Fibroblast of skin of scalp (primary cell): ENCODE measurements at places on chromosomes 12 and 14.

DNA sequence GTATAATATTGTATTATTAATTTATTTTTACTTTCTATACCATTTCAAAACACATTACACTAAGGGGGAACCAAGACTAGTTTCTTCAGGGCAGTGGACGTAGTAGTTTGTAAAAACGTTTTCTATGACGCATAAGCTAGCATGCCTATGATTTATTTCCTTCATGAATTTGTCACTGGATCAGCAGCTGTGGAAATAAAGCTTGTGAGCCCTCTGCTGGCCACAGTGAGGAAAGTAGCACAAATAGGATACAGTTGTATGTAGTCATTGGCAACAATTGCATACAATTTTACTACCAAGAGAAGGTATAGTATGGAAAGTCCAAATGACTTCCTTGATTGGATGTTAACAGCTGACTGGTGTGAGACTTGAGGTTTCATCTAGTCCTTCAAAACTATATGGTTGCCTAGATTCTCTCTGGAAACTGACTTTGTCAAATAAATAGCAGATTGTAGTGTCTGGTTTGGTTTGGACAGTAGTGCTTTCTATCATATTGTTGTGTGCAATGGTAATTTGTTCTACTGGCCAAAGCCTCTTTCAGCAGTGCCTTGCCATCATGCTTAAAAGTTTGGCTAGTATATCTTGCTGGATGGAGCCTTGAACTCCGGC, 24.3 kb upstream of the PLEKHD1 start:
- peak; percentile 85 for DNase-seq

DNA sequence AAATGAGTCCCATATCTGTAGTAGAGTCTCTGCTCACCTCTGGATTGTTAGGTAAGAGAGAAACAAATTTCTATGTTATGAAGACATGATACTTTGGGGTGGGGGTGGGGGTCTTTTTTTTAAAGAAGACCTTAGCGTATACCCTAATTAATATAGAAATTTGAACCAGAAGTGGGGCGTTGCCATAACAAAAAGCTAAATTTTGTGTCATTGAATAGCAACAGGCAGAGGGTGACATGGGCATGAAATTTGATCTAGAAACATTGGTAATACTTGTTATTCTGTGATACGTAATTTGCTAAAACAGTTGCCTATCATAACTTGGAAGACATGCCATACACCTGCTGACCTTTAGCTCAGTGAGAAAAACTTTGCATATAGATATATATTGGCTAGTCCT, 92.3 kb upstream of the SLC38A2 start:
- no peak for DNase-seq

DNA sequence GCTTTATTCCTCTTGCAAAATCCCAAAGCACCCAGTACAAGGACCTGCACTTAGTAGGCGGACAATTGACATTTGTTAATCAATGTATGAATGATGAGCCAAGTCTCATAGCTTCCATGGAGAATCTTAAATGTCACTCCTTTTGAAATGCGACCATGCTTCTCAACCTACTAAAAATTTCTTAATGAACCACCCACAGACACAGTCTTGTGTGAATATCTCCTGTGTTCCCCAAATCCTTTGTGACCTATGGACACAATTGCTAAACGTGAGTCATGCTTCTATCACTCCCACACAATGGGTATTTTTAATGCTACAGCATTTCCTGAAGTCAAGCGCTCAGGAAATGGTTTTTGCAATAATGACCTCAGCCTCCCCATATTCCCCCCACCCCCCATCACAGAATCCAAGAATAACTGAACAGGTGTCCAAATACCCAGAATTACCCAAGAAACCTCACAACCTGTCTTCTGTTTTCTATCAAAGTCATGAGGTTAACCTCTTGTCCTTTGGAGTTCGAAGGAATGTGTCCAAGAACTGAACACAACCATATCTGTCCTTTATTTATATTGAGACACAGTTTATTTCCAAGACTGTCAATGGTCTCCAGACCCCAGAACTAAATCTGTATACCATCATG, 163.6 kb upstream of the PLEKHG7 start:
- peak; percentile 22 for DNase-seq

DNA sequence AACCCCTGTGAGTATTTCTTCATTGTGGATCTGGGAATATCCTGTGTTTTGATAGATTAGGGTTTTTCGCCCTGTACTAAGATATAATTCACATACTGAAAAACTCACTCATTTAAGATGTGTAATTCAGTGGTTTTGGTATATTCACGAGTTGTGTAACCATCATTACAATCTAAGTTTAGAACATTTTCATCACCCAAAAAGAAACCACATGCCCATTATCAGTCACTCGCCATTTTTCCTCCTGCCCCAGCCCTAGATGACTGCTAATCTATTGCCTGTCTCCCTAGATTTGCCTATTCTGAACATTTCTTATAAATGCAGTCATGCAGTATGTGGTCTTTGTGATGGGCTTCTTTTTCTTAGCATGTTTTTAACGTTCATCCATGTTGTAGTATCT, 67.9 kb upstream of the ATF1 start:
- DNase-seq, result no peak

DNA sequence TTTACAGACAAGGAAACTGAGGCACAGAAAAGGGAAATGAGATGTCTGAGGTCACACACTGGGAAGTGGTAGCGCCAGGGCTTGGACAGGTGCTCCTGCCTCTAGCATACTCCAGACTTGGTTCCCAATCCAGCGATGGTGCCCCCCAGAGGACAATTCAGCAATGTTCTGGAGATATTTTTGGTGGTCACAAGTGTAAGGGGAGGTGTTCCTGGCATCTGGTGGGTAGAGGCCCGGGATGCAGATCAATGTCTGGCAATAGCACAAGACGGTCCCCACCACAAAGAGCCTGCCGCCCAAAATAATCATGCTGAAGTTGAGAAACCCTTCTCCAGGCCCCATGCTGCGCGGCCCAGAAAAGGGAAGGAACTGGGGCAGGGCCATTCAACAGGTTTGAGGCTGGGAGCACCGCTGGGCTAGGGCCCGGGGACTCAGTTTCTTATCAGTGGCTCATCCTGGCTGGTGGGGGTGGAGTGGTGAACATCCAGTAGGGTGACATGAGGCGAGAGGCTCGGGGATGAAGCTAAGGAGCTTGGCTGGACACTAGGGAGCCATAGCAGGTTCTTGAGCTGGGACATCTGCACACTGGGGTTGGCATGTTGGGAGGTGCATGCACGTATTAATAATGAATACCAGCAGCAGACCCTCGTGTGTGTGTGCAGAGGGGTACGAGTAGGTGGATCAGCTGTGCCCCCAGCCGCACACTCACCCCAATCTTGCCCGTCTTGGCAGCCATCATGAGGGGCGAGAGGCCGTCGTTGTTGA, 35.1 kb downstream of the TRPV4 start:
- no peak for DNase-seq

DNA sequence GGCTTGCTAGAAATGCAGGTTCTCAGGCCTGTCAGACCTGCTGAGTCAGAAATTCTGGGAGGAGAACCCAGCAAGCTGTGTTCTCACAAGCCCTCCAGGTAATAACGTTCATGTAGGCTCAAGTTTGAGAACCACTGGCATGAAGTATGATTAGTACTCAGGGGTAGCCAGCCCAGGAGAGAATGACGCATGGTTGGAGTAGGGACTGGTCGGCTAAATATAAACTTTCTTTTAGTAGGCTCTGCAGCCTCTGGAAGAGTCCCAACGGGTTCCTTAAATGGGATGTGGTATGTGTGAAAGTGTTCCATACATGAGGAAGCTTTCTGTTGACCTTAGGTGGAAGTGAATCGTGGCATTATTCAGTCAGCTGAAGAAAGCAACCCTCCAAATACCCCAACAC, 209.3 kb downstream of the SLC41A2 start:
- DNase-seq, result peak; percentile 53

GRCh38 chr12:48005001-48005749, 899 bp upstream of the COL2A1 start:
- no peak for DNase-seq

- peak; percentile 12 for DNase-seq
These were observed 31.3 kb upstream of the BCAT1 start for GRCh38 chr12:24979976-24980730.

DNA sequence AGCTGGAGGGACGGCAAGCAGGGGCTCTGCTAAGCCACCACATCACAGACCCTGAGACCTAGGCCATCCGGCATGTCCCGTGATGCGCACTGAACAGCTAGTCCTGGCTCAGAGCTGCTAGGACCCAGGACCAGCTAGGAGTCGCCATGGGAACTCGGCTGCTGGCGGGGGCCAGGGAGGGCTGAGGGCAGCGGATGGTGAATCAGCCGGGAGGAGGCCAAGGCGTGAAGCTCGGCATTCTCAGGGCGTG, 5.1 kb downstream of the AHNAK2 start:
- DNase-seq, result peak; percentile 97

DNA sequence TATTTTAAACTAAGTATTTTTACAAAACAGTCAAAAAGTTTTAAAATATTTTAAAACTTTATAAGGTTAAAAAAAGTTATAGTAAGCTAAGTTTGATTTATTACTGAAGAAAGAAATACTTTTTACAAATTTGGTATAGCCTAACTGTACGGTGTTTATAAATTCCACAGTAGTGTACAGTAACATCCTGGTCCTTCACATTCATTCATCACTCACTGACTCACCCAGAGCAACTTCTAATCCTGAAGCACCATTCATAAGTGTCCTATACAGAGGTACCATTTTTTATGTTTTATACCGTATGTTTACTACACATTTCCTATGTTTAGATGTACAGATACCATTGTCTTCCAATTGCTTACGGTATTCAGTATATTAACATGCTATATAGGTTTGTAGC, 170.0 kb downstream of the KLHL28 start:
- no peak for DNase-seq

GRCh38 chr12:53004582-53004981, 1.7 kb upstream of the EIF4B start:
- DNase-seq, result no peak

DNA sequence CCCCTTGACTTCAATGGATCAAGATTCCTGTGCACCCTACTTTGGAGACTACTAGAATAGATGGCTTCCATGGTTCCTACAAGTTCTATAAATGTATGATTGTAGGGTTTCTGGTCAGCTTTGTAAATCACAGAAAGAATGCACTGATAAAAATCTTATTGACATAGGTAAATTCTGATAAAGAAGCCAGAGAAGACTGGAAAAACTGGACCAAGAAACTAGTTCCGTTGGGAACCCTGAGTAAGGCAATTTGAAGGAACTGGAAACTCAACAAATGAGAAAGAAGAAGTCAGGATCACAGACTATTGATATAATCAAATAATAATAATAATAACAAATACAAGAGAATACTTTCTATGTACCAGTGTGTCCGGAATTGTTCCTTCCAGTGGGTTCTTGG, 15.4 kb upstream of the MGST1 start:
- no peak for DNase-seq

- no peak for DNase-seq
These were observed 27.7 kb upstream of the TBX3 start for GRCh38 chr12:114711689-114712152.

GRCh38 chr12:124765581-124766489, 97.8 kb downstream of the SCARB1 start:
- DNase-seq, result peak; percentile 55

DNA sequence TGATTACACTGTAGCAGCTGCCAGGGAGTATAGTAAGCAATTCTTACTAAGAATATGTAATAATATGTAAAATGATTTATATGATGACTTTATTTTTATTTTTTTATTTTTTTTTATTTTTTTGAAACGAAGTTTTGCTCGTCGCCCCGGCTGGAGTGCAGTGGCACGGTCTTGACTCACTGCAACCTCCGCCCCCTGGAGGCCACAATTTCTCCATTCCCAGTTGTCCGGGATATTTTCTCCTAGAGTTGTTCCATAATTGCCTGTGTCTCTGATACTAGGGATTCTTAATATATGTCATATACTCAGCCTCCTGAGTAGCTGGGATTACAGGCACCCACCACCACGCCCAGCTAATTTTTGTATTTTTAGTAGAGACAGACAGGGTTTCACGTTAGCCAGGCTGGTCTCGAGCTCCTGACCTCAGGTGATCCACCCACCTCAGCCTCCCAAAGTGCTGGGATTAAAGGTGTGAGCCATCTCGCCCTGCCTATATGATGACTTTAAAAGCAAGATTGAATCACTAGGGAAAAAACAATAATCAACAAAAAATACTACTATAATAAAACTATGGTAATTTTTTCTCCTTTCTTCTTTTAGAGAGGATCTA, 12.2 kb upstream of the ITPR2 start:
- peak; percentile 59 for DNase-seq

DNA sequence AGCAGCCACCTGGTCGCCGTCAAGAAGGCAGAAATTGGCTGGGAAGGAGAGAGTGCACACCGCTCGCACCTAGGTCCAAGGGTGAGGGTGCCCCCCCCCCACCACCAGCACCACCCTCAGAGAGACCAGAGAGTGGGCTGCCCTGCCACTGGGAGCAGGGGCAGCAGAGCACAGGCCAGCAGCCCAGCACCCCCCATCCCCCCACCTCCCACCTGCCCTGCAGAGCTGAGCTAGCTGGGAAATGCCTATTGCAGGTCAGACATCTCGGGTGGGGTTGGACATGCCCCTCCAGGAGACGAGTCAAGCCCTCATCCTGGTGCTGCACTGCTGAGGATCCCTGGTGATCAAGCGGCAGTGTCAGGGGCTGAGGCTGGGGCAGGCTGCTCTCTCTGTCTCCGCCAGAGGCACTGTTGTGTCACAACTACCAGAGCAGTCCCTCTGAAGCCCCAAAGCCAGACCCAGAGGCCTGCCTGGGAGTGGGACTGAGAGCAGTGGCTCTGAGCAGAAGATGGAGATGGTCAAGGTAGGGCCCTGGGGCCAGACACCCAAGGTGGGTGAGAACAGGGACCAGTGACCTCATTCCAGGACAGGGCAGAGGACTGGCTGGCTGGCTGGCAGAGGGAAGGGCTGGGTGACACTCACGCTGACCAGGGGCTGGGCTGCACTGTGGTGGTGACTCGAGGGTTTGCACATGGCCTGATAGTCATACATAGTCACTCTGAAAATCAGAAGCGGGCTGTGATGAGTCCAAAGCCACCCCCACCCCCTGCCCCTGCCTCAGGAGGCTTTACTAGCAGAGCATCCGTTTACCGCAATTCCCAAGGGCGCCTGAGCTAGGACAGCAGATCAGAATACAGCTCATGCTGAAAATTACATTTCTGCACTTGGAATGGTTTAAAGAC, 19.7 kb upstream of the LRTM2 start:
- peak; percentile 80 for DNase-seq

DNA sequence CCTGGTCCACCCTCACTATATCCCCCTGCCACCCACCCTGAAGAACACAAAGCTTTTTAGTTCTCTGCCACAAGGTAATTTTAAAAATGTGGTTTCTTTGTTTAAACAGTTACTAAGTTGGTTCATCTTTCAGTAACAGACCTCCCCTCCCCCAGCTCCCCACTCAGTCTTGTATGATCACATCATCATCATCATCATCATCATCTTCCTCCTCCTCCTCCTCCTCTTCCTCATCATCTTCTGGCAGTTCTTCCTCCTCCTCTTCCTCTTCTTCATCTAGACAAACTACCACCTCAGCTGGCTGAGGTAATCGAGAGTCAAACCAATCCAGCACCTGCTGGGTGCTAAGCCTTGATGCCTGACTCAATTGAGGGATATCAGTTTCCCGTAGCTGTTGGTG, 10.5 kb downstream of the HOMEZ start:
- DNase-seq, result no peak

DNA sequence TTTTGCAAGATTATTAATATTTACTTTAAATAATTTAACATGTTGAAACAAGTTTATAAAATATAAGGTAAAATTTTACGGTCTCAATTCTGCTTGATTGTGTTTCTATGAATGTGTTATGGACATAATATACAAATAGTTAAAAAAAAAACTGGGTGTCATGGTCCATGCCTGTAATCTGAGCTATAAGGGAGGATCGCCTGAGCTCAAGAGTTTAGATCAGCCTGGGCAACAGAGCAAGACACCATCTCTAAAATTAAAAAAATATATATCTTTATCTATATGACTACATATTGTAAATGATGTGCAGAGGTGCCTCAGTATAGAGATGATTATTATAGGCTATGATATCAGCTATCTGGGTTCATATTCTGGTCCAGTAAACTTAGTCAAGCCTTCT, 9.9 kb downstream of the PAPOLA start:
- no peak for DNase-seq
